ENCODE measurements at places on chromosomes 3 and 15. TPM values are rescaled to one million over a fixed set of nuclear protein-coding genes. Genes with fewer than 3 reads are reported as not detected.

The EXD1 gene
- total RNA-seq: not detected

The TRIM42 gene
- total RNA-seq: not detected

The ITIH1 gene
- total RNA-seq: not detected

The MME gene
- not detected for total RNA-seq

The ONECUT1 gene
- not detected for total RNA-seq

The CYP11A1 gene
- total RNA-seq: not detected

The STAC gene
- not detected for total RNA-seq

The CHCHD6 gene
- 16.7 TPM for total RNA-seq

The CACNA1D gene
- total RNA-seq: 0.78 TPM

The AQP9 gene
- total RNA-seq: 0.18 TPM

The NR1I2 gene
- 0.35 TPM for total RNA-seq

The PRR20G gene
- not detected for total RNA-seq

The RBM6 gene
- 71.6 TPM for total RNA-seq

The FSTL1 gene
- total RNA-seq: 0.09 TPM

The EFCC1 gene
- 0.11 TPM for total RNA-seq

The WNT7A gene
- 0.38 TPM for total RNA-seq

The SNUPN gene
- total RNA-seq: 24.6 TPM

The PLA2G4D gene
- total RNA-seq: not detected

The ISLR gene
- not detected for total RNA-seq

The PRTG gene
- total RNA-seq: not detected

The FOXL2 gene
- not detected for total RNA-seq

The SPESP1 gene
- total RNA-seq: 0.86 TPM

The APH1B gene
- 6.7 TPM for total RNA-seq

The SLC12A8 gene
- total RNA-seq: 0.91 TPM

The ATP13A5 gene
- not detected for total RNA-seq

The EFHB gene
- 1.3 TPM for total RNA-seq

The ILDR1 gene
- total RNA-seq: not detected

The CCR1 gene
- total RNA-seq: 1.5 TPM

The DPPA2 gene
- not detected for total RNA-seq

The CRABP1 gene
- not detected for total RNA-seq

The PHLDB2 gene
- total RNA-seq: 2.2 TPM

The NBEAL2 gene
- total RNA-seq: 83.5 TPM

The TGM4 gene
- total RNA-seq: not detected

The ADAMTS9 gene
- total RNA-seq: not detected

The HHLA2 gene
- total RNA-seq: 1.1 TPM

The SYNPR gene
- not detected for total RNA-seq

The SH2D7 gene
- total RNA-seq: not detected

The ZNF660 gene
- total RNA-seq: 0.53 TPM

The SLC28A1 gene
- total RNA-seq: not detected

The PLAAT1 gene
- total RNA-seq: not detected

The NPAP1 gene
- not detected for total RNA-seq

The DNAH1 gene
- 7.0 TPM for total RNA-seq

The LMOD3 gene
- not detected for total RNA-seq

The PIERCE2 gene
- total RNA-seq: not detected

The COLQ gene
- 1.6 TPM for total RNA-seq

The MEGF11 gene
- total RNA-seq: not detected

The LDHAL6B gene
- not detected for total RNA-seq

The FMN1 gene
- total RNA-seq: 0.11 TPM

The MUSTN1 gene
- 1.5 TPM for total RNA-seq
